Mesenteric fat pad (tissue), 1 donor: ENCODE measurements at places on chromosomes 3 and 15. TPM values are rescaled to one million over a fixed set of nuclear protein-coding genes. Genes with fewer than 3 reads are reported as not detected.

GRCh38 chr15:38559131-38559530 lies 5.5 kb downstream of the RASGRP1 start:
- no peak for DNase-seq

GRCh38 chr3:3201611-3202010 lies 22.1 kb upstream of the CRBN start:
- DNase-seq: no peak

- no peak for DNase-seq
Measured at GRCh38 chr3:190024912-190025311, 95.8 kb downstream of the P3H2 start.

DNA sequence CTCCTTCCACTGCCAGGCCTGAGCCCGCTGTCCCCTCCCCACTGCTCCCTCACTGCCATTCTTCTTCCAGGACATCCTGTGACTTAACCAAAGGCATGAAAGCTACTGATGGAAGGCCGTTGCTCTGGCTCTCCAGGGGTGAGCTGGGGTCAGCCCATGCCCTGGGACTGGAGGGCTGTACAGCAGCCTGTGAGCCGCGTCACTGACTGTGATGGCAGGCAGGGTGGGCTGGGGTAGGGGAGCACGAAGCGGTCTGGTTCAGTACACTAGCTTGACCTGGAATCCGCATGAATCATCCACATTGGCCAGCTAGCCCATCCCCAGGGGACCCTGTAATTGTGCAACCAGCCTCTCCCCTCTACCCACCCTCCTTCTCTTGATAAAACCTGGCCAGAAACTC lies 30.8 kb downstream of the CORO2B start:
- DNase-seq: no peak

GRCh38 chr3:190485830-190486532 lies 27.9 kb upstream of the IL1RAP start:
- DNase-seq: no peak

GRCh38 chr3:96863129-96863740 lies 48.8 kb downstream of the EPHA6 start:
- DNase-seq: no peak

DNA sequence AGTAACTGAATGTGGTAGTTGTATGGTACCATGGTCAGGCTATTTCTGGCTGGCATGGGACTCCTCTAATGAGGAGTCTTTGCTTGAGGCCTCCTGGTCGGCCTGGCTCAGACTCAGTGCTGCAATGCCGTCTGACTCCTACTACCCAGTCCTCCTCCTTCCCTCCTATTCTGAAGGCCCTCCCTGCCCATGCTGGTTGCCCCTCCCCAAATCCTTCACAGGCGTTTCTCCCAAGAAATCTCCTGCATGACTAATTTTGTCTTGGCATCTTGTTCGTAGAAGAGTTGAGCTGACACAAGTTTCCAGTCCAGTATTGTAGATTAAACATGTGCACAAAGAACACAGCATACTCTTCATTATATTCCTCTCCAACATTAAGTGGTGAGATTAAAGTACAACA lies 115.5 kb downstream of the NFKBIZ start:
- DNase-seq: no peak

Gene NR2E3
- total RNA-seq: not detected

Gene OR4F6
- total RNA-seq: not detected

Gene GRIP2
- 0.71 TPM for total RNA-seq

DNA sequence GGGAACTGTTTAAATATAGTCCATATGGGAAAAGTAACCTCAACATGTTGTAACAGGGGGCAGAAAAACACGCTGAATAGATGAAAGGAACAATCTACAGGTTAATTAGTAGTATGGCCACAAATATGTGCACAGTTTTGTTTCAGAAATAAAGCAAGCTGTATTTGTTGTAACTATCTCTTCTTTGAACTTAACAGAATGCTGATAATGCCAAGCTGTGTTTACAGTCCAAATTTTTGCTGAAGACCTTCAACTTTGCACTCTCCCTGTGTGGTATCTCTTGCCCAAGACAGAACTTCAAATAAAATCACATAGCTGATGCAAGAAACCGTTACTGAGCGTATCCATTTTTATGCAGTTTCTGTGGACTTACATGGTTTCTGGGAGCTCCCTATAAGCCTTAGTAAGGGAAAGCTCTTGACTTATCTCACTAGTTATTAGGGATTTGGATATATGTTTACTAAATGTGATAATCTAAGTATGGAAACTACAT lies 425.4 kb upstream of the TPRG1 start:
- no peak for DNase-seq

Gene THSD4
- 5.1 TPM for total RNA-seq

GRCh38 chr3:81462921-81463320 lies 298.5 kb downstream of the GBE1 start:
- DNase-seq: no peak

- DNase-seq: no peak
Measured at GRCh38 chr3:102476198-102476597, 41.4 kb downstream of the ZPLD1 start.

Gene PYGO1
- 6.3 TPM for total RNA-seq

- no peak for DNase-seq
Measured at GRCh38 chr15:32774022-32774421, 56.2 kb downstream of the GREM1 start.

Gene FEZF2
- total RNA-seq: not detected

Gene ITGA11
- 4.5 TPM for total RNA-seq

DNA sequence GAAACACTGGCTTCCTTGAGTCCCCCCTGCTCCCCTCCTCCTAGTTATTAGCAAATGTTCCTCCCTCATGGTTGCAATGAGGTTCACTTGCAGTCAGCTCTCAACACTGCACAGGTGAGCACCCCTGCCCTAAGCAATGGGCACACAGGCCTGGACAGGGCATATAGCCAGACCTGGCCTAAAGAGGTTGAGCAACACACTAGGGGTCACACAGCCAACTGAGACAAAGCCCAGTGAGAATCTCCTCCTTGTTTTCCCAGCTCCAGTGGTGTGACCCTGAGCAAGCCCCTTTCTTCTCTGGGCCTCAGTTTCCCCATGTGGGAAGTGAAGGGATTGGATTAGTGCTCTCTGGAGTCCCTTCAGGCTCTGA lies 49.9 kb downstream of the ATP2B2 start:
- DNase-seq: no peak

DNA sequence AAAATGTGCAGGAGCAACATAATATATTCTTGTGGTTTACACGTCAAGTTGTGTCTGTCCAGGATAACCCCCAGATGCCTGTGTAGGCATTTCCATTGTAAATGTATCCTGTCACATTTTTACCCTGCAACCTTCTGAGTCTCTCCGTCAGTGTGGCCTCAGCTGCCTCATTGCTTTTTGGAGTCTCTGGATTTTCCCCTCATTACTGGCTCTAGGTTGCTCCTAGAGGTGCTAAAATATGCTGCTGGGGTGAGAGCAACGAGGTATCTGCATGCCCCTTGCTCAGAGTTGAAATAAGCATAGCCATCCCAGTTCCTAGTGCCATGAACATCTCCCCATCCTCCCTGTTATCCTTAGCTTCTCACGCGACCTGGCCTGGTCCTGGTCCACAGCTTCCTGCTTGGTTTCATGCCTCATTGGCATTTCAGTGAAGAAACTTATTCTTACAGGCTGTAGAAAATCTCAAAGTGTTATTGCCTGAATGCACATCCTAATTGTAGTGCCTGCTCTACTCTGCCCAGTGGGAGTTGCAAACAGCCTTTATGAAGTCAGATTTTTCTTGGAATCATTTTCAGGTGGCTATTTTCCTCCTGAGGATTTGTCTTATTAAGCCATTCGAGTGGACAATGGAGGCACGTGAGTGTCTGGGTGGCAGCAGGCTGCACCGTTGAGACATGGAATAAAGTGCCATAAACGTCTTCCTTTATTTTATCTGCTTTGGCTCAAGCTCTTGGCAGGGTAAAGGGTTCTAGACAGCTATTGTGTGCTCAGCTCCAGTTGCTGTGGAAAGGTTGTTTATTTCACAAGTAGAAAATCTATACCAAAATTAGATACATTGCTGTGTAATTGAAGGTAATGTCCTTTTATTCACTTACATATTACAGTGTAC lies 33.2 kb downstream of the OXNAD1 start:
- no peak for DNase-seq
